ENCODE measurements at places on chromosomes 6 and 20. TPM values are rescaled to one million over a fixed set of nuclear protein-coding genes. Genes with fewer than 3 reads are reported as not detected.

The HLA-DQA1 gene
- 4.4 TPM for total RNA-seq

The TINAG gene
- 17.2 TPM for total RNA-seq

The LRRN4 gene
- total RNA-seq, result 15.2 TPM

The KCNK5 gene
- 6.9 TPM for total RNA-seq

The CCN5 gene
- not detected for total RNA-seq

The HTR1E gene
- total RNA-seq, result 0.93 TPM

The HLA-DOB gene
- 0.88 TPM for total RNA-seq

The RTEL1 gene
- total RNA-seq, result 30.5 TPM

The IFT52 gene
- total RNA-seq, result 43.3 TPM
